ENCODE measurements at places on chromosomes 5 and 9. TPM values are rescaled to one million over a fixed set of nuclear protein-coding genes. Genes with fewer than 3 reads are reported as not detected.

Gene LCP2
- total RNA-seq = not detected

Gene SH3GLB2
- 63.9 TPM for total RNA-seq

Gene ANKRD34B
- not detected for total RNA-seq

Gene GADD45G
- not detected for total RNA-seq

Gene FSD1L
- 10.3 TPM for total RNA-seq

Gene MEIKIN
- not detected for total RNA-seq

Gene FOXD4L6
- not detected for total RNA-seq

Gene CTXN3
- not detected for total RNA-seq

Gene PPP3R2
- not detected for total RNA-seq

Gene FUBP3
- 43.0 TPM for total RNA-seq

Gene ARL14EPL
- total RNA-seq = not detected

Gene PRDM9
- not detected for total RNA-seq

Gene FAM120A
- 153 TPM for total RNA-seq

Gene RXRA
- total RNA-seq = 40.0 TPM

Gene GABRB2
- total RNA-seq = not detected

Gene PCDHB5
- total RNA-seq = 0.29 TPM

Gene KLF4
- 60.2 TPM for total RNA-seq

Gene PPP2R2B
- total RNA-seq = 0.17 TPM

Gene CDX1
- total RNA-seq = 0.17 TPM

Gene IL4
- not detected for total RNA-seq

Gene IDNK
- total RNA-seq = 12.4 TPM

All from smooth muscle cell of trachea (primary cell).